ENCODE measurements at places on chromosomes 6 and 20.

DNA sequence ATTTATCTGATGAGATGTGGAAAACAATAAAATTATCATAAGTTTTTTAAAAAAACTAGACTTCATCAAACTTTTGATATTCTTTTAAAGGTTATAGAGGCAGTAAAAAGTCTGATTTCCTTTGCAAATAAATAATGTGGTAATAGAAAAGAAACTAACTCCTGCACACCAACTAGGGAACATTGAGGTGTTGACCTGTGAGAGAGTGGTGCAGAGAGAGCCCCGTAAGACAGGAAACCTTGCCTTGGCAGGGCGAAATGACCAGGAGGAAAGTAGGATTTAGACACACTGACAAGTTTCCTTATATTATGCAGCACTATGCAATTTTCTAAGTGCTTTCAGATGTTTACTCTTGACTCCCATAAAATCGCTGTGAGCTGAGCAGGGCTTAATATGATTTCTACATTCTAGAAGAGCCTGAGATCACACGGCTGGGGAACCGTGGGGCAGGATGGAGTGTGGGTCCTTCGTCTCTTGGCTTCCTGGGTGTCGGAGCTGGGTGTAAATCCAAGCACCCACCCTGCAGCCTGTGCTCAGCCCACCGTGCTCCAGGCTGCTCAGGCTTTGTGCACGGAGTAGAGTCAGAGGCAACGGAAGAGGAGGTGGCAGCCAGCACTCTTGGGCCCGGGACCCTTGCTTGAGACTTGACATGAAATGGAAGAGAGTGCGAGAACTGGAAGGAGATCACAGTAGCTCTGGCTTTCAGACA lies 61.3 kb upstream of the FOXQ1 start:
- DNase-seq, result no peak

- DNase-seq, result no peak
Observed at GRCh38 chr6:153210083-153210482, 79.0 kb upstream of the RGS17 start.

GRCh38 chr20:38692436-38693411 lies 31.6 kb upstream of the SLC32A1 start:
- DNase-seq, result no peak

- no peak for DNase-seq
Observed at GRCh38 chr6:102848796-102849195, 1455.3 kb downstream of the GRIK2 start.

GRCh38 chr20:38148328-38149102 lies 16.6 kb downstream of the TGM2 start:
- no peak for DNase-seq

DNA sequence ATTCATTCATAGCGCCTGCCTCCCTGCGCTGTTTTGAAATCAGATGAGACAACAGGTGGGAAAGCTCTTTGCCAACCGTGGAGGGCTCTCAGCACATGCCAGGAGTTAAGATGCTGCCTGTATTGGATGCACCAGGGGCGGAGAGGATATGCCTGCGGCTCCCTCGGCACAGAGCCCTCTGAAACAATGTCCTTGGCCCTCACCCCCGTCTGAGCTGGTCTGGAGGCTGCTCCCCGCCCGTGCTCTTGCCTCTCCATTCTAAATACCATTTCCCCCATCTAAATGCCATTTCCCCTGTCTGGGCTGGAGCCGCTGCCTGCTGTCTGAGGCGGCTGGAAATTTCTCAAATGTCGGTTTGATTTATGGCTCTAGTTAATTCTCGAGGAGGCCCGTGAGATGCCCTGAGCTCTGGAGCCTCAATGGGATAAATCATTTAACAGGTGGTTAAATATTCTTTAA lies 50.8 kb upstream of the MLN start:
- DNase-seq, result peak; percentile 28

- DNase-seq, result no peak
Observed at GRCh38 chr6:107560657-107561056, 70.7 kb downstream of the SOBP start.

GRCh38 chr6:91412532-91412931 lies 825.7 kb upstream of the MAP3K7 start:
- no peak for DNase-seq

DNA sequence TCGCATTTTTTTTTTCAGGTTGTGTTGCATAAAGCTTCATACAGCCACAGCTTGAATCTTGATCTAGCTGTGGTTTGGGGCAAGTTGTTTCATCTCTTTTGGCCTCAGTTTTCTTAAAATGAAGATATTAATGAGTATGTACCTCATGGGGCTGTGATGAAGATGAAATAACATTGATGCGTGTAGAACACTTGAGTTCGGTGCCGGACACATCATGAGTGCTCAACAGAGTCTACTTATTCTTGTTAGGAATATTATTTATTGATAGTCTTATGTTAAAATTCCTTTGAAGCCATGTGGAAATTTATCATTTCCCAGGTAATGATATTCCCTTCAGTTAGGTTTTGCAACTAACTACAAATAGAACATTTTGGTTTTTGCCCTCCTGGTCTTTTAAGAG lies 3.4 kb downstream of the PAQR8 start:
- DNase-seq, result no peak

DNA sequence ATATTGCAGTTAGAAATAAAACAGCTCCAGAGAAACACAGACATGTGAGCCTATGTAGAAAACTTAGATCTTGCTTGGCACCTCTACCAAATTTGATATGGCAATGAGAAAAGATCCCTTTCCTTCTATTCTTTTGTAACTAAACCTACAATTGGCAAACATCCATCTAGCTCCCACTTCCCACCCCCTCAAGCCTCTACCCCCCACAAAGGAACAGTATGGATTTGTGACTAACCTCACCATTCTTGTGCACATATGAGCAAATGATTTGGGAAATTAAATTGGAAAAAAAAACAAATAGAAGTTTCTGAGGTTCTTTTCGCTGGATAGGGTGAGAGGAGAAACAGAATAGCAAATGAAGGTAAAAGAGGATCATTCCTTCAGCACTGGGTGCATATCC lies 85.8 kb upstream of the TIAM2 start:
- no peak for DNase-seq

GRCh38 chr6:40845553-40845952 lies 193.5 kb downstream of the UNC5CL start:
- DNase-seq, result no peak

- DNase-seq, result no peak
Observed at GRCh38 chr6:28488916-28489365, 26.7 kb downstream of the GPX6 start.

DNA sequence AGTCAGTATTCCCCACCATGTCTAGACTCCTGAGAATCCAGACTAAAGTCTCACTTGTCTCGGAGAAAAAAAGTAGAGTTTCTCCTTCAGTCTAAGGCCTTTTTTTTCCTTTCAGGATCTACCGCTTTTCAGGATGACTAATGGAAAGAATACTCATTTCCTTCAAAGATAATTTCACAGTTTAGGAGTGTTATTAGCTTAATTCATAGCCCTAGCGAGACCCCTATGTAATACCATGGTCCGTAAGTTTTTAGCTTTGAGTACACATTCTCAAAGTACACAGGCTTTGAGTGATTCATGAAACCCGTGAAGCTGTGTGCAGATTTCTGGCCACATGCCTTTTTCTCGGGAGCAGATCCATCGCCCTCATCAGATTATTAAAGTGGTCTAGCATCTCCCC lies 133.1 kb downstream of the SOX4 start:
- no peak for DNase-seq

DNA sequence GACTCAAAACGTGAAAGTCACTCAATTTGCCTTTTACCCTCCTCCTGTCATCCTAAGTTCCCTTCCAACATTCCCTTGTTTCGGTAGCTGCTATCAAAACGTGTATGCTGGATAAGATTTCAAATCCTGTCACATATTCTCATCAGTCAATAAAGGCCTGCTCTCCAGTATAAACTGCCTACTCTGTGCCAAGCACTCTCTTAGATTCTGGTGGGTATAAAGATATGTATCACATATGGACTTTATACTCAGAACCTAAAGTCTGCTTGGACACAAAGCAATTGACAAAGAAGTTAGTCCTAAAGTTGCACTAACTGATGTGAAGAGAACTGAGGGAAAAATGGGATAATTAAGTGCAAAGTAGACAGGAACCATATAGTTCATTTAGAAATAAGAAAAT lies 476.6 kb upstream of the MARCKS start:
- DNase-seq, result no peak

GRCh38 chr20:23419995-23420901 lies 1.0 kb downstream of the NAPB start:
- no peak for DNase-seq

DNA sequence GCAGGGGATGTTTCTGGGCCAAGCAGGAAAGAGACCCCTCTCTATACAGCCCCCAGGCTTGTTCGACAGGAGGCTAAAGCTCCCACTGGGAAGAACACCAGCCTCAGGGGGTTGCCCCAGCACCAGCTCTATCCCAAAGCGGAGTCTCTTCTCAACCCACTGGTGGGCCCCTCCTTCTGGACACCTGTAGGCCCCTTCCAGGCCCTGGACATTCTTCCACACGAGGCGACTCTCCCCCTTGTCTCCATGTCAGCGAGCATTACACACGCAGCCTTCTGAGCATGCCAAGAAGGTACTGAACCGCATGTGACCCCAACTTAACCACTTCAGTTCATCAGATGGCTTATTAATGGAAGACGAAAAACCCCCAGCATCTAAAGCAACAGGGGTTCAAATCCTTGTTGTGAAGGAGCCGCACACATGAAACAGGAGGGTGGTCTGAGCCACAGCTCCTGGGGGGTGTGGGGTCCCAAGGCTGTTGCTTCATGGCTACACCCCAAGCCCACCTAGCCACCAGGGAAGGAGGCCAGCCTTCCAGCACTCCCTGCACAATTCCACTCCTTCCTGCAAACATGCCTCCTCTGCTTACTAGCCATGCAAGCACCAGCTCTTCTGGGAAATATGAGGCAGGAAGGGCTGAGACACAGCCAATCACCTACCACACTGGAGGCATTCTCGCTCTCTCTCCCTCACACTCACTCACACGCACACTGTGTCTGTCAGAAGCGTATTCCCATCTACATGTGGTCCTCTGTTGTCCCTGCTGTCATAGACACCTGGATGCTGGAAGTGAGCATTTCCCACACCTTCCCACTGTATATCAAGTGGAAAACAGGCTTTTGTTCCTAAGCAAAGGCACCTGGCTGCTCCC lies 104.5 kb downstream of the NOL4L start:
- DNase-seq, result no peak

GRCh38 chr6:9627916-9628315 lies 787.0 kb downstream of the TFAP2A start:
- DNase-seq, result no peak

DNA sequence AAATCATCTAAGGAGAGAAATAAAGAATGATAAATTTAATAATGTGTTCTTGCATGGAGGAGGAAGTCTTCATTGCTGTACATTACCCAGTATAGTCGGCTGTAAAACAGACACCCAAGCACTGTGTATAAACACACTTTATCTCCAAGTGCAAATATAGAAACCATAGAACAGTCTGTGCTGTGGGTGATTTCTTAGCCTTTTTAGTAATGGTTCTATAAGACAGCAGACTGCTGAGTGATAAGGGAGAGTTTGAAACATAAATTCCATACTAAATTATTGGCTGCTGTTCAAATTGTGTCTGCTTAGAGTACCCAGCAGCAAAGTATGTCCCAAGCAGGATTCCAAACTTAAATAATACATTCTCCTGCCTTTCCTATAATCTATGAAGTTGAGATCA lies 4.6 kb downstream of the FILIP1 start:
- DNase-seq, result no peak

- no peak for DNase-seq
Observed at GRCh38 chr6:87682310-87682709, 19.7 kb downstream of the AKIRIN2 start.

DNA sequence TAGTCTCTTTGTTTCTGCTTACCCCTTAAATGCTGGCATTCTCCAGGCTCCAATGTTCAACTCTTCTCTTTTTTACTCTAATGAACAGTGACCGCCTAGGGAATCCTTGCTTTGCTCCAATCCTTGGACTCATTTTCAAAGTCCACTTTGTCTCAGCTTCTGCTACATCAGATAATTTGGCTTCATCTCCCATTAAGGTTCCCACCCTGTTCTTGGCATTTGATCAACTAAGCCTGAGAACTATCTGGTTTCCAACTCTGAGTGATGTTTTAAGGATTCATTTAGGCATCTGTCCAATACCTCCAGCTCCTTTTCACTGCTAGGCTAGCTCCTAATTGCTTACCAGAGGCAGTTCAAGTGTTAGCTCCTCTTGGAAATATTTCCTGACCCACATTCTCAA lies 64.9 kb downstream of the ME1 start:
- DNase-seq, result no peak

- DNase-seq, result no peak
Observed at GRCh38 chr6:50147371-50147770, 97.6 kb upstream of the DEFB112 start.

DNA sequence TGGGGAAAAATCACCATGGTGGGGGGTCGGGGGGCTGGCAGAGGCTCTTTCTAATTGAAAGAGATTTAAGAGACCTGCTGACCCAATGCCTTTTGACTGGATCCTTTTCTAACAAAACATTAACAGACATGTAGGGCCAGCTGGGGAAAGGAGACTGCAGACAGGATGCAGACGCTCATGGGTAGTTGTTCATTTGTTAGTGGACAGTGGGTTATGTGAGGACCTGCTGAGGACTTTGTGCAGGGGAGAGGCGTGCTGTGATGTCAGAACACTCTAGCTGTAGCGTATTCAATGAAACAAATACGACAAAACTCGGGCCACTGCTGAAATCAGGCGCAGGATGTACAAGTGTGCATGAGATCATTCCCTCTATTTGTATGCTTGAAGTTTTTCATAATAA lies 1.2 kb downstream of the IP6K3 start:
- DNase-seq, result no peak

- DNase-seq, result no peak
Observed at GRCh38 chr6:155030148-155030720, 35.1 kb downstream of the TIAM2 start.

GRCh38 chr6:5179917-5180316 lies 80.8 kb downstream of the LYRM4 start:
- DNase-seq, result no peak

- no peak for DNase-seq
Observed at GRCh38 chr6:167541544-167541943, 216.7 kb downstream of the TTLL2 start.

DNA sequence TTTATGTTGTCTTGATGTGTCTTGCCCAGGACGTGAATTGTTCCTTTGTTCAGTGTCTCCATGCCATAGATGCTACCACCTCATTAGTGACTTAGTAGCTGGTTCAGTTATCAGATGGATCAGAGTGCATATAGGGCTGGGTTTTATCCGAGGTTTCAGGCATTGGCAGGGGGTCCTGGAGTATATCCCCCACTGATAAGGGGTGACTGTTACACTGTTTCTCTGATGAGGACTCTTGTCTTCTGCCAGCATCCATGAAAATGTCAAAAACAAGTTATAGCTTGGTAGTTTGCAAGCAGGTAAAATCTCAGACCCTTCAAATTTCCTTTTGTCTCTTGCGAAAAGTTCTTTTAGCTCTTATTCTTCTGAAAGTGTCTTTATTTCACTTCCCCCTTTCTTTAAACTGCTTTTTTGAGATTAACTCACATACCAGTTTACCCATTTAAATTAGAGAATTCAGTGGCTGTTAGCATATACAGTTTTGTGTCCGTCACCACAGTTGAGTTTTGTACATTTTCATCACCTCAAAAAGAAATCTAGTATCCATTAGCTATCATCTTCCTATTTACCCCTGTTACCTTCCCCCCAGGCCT lies 109.2 kb downstream of the CDYL start:
- no peak for DNase-seq

GRCh38 chr20:44632103-44632752 lies 19.3 kb downstream of the ADA start:
- DNase-seq, result no peak

- no peak for DNase-seq
Observed at GRCh38 chr6:2600363-2600762, 150.4 kb downstream of the MYLK4 start.

- DNase-seq, result no peak
Observed at GRCh38 chr20:22414305-22414742, 170.0 kb downstream of the FOXA2 start.

- DNase-seq, result no peak
Observed at GRCh38 chr6:2771079-2771478, 5.9 kb downstream of the WRNIP1 start.
